Activated CD4-positive, alpha-beta T cell treated with anti-CD3 and anti-CD28 coated beads for 48 hours (primary cell): ENCODE measurements at places on chromosomes 12 and 14.

GRCh38 chr12:108193917-108194316 lies 64.8 kb downstream of the WSCD2 start:
- DNase-seq = peak; percentile 36

GRCh38 chr12:125892276-125892675 lies 827.0 kb downstream of the AACS start:
- DNase-seq = no peak

GRCh38 chr12:42957136-42957535 lies 367.6 kb upstream of the PRICKLE1 start:
- DNase-seq = no peak

GRCh38 chr12:5123921-5124320 lies 80.2 kb downstream of the KCNA5 start:
- DNase-seq = no peak

DNA sequence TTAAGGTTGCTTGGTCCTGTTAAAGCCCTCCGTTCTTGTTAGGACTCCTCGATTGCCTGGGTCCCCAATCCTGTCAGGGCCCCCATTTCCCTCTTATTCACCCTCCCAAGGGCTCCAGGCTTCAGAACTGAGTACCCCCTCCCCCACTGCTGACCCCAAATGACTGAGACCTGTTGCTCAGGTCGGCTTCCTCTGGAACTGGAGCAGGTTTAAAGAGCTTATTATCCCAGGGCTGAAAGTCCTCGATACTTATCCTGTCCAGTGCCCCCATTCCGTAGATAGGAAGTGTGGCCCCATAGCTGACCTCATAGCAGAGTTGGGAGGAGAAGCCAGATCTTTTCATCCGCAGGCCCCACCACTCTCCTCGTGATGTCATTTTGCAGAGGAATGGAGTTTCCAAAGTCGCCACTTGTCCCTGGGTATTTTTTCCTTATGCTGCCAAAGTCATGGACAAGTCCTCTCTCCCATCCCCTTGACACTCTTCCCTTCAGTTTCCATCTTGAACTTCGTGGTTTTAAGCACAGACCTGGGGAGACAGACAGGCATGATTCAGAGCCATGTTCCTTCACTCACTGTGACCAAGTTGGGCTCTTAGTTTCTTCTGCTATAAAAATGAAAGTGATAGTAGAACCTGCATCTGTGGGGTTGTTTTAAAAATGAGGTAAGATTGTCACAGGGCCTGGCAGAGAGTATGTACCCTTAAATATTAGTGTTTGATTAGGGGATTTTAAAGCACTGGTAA lies 1.2 kb downstream of the USP30 start:
- peak; percentile 29 for DNase-seq

- DNase-seq = peak; percentile 63
These were observed 5.3 kb upstream of the UBC start for GRCh38 chr12:124919521-124920352.
